HepG2 (cell line): ENCODE measurements at places on chromosomes 3 and 15. TPM values are rescaled to one million over a fixed set of nuclear protein-coding genes. Genes with fewer than 3 reads are reported as not detected.

Gene MOBP
- polyA plus RNA-seq, result not detected in 2 replicates

DNA sequence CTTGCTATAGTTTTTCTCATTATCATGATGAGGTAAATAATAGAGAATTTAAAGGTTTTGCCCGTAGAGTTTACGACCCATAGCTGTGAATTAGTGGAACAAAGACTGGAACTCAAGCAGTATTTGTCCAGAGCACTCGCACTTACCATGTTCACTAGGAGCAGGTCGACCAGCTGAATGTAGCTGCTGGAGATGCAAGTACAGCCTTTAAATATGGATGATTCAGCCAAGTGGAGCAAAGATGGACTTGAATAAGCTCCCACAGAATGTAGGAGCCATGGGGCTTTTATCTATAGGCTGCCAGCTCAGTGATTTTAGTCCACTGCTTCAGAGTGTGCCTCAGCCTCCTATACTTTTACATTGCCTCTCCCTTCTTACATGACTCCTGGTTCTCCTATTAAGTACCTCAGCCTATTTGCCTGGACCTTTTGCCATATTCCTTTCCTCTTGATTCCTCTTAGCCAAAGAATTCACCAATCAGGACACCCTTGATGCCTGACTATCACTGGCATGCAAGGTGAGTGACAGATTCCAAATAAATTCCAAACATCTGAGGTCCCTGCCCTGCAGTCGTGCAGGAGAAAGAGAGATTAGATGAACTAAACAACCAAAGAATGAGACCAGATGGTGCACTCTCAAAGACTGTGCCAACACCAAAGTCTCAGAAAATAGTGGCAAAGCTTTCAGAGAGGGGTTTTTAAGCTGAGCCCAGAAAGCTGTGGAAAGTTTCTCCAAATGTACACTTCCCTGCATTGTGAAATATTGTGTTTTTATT is 3.9 kb downstream of the MKRN3 start:
- no peaks in the 10 kb centered on the region for H3K36me3 ChIP-seq
- H3K27ac ChIP-seq, result no peak overlapping the region
- peaks cover 21% of the 10 kb centered on the region for H3K4me1 ChIP-seq
- DNase-seq, result no peak
- H3K27me3 ChIP-seq, result no peaks in the 10 kb centered on the region

DNA sequence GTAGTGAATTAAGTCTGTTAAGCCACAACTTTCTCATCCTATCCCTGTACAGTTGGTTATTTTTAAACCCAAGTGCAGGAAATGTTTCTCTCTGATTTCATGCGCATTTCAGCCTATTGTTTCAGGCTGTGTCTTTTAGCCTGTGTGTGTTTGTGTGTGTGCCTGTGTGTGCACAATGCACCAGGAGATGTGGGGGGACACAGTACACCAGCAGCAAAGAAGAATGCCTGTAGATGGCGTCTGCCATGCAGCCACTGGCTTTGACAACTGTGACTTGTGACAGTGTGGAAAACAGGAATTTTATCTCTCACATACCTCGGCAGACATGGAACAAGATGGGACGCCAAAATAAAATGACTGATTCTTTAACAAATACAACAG is 43.6 kb upstream of the PLXNA1 start:
- no peaks in the 10 kb centered on the region for H3K4me1 ChIP-seq
- no peak overlapping the region for H3K27ac ChIP-seq
- DNase-seq, result no peak
- H3K27me3 ChIP-seq, result no peaks in the 10 kb centered on the region

- DNase-seq, result peak; percentile 95
- peaks cover 79% of the 10 kb centered on the region for H3K4me1 ChIP-seq
- peak overlapping the region; percentile 68 for H3K27ac ChIP-seq
- no peaks in the 10 kb centered on the region for H3K27me3 ChIP-seq
- no peaks in the 10 kb centered on the region for H3K36me3 ChIP-seq
These were observed 29.0 kb upstream of the SLC2A2 start for GRCh38 chr3:171055336-171056178.

GRCh38 chr15:63019511-63020109 is 22.9 kb upstream of the TPM1 start:
- DNase-seq, result peak; percentile 50
- H3K27me3 ChIP-seq, result no peaks in the 10 kb centered on the region
- H3K4me3 ChIP-seq, result no peak overlapping the region
- H3K36me3 ChIP-seq, result no peaks in the 10 kb centered on the region
- no peak overlapping the region for H3K27ac ChIP-seq

DNA sequence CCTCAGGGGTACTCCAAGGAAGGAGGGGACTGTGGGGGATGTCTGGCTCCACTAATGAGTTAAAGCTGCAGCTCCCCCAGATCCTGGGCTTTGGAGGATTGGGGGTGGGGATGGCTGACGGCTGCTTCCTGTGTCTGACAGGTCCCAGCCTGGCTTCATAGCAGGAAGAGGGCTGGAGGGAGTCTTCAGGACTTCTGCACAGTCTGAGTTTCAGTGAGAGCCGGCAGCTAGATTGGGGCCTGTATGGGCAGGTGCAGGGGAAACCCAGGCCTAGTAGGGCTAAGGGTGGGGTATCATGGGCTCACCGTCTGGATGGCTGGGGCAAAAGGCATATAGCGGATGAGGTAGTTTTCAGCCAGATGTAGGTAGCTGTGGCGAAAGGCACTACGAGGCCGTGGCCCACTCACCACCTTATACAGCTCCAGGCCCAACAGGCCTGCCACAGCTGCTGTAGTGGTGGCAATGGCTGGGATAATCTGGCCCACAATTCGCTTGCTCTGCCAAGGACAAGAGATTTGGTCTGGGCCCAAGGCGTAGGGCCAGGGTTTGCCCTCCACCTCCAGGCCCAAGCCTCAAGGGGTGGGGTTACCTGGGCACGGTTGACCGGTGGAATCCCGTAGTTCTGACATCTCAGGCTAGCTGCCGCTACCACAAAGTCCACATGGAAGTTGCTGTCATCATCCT is 4.5 kb downstream of the INKA1 start:
- H3K4me1 ChIP-seq, result peaks cover 53% of the 10 kb centered on the region
- H3K27ac ChIP-seq, result no peak overlapping the region
- peaks cover 12% of the 10 kb centered on the region; the same call in 2 of the 3 replicates for H3K27me3 ChIP-seq
